Pancreas (tissue), 10 donors: ENCODE measurements at places on chromosomes 3 and 15. TPM values are rescaled to one million over a fixed set of nuclear protein-coding genes. Genes with fewer than 3 reads are reported as not detected.

Gene OPA1
- total RNA-seq = 23.3 TPM

Gene MAP1A
- total RNA-seq = 0.63 TPM

Gene LDHAL6B
- total RNA-seq = not detected

Gene GOLGB1
- total RNA-seq = 45.0 TPM

Gene SPATA12
- not detected for total RNA-seq

GRCh38 chr3:10291641-10292040 is 1.1 kb downstream of the GHRL start:
- DNase-seq = no peak

DNA sequence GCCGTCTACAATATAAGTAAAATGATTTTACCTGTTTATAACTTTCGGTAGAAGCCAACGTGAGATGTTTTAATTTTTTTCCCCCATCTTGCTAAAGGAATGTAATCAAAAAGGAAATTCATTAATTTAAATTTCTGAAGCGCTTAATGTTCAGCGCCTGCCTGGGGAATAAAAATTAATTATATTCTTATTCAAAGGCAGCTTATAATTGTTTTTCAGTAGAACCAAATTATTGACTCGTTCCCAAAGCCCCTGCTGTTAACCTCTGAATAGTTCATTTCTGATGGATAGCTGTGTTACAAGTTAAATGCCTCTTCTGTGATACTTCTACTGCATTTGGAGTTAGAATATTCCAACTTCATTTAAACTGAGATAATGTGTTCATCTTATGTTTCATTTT is 51.6 kb downstream of the ARMC8 start:
- no peak for DNase-seq

DNA sequence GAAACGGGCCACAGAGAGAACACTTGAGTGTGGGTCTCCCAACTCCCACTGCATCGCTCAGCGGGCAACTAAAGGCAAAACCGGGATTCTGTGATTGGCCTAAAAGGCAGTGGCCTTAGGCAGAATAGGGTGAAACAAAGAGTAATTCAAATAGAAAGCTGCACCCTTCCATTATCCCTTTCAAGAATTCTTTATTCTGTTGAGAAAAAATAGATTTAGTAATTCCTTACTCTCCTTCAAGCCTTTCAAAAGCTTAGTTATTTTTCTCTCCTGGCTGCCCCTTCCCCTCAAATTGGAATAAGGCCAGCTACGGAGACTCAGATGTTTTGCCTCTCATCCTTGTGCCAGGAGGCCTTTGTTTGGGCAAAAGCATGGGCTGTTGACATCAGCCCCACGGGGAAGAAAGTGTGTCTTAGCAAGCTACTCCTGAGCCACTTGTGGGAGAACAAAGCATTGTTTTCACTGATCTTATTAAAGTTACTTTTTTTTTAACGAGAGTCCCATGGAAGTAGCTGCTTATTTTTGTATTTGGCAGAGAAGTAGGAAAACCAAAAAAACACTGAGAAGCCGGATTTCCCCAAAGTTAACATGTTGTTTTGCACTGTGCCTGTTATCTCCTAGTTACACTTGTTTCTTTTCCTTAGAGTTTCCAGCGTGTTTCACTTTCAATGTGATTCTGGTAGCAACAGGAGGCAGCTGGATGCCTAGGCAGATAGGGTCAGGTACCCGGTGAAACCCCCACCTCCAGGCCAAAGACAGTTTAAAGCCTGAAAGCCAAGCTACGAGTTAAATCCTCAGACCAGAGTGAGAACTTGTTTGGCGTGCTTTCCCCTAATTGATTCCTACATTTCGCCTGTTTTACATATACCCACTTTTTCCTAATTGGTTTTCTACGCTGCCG is 2.2 kb downstream of the ST6GAL1 start:
- DNase-seq = no peak

DNA sequence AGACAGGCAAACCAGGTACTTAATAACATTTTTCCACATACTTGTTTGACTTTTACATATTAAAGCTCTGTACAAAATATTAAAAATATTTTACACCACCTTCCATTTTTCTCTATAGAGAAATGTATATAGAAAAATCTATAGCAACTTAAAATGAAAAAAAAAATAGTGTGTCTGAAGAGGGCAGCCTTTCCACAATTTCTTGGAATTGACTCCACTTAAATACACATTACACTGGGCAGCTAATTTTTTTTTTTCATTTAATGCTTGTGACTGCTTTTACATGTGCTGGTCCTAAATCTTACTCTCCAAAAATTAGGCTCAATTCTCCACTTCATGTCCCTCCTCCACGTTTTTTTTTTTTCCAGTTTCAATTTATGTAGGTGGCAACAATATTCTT is 427.0 kb upstream of the RBMS3 start:
- DNase-seq = no peak

GRCh38 chr3:123568034-123568433 is 16.8 kb downstream of the HACD2 start:
- no peak for DNase-seq

GRCh38 chr3:183428447-183429211 is at the start of gene MCF2L2:
Gene MCF2L2, minus strand, starts transcription at chr3:183428619. Its CDS starts 642 bp downstream, at chr3:183427977.
- peak; percentile 77 for DNase-seq

DNA sequence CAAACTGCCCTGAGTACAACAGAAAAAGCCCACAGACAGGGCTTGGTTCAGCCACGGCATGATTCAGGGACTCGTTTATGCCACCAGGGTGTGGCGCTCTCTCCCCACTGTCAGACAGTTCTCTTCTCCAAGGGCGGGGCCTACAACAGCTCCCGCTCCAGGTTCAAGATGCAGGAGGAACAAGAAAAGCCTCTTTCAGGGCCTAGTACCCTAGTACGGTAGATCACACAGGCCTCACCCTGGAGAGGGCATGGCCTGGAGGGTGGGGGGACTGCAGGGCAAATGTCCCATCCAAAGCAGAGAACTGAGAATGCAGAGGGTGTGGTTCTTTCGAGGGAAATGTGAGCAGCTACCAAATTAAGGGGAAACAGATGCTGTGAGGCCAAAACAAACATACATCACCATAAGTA is 12.0 kb downstream of the MESD start:
- DNase-seq = peak; percentile 67

DNA sequence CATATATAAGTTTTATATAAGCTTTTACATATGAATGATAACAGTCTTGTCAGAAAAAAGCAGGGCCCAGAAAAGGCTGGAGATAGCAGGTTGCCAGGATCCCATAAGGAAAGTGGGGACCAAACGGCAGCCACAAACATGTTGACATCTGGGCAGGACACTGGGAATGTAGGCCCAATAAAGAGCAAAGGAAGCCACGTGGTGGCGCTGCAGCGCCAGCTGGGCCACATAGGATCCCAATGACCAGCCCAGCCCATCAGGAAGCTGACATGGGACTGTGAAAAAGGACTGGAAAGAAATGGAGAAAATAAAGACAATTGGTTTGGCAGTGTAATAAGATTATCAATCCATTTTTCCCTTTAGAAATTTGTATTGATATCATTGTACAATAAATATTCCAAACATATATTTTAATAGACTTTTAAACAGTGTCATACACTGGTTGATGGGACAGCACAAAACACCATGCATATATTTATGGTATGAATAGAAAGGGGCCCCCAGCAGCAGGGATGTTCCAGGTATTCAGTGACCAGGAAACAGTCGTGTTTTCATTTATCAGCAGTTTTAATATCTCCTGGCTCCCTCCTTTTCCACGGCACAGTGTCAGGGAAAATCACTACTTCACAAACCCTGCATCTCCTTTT is 89.0 kb upstream of the STRIT1 start:
- DNase-seq = peak; percentile 88

DNA sequence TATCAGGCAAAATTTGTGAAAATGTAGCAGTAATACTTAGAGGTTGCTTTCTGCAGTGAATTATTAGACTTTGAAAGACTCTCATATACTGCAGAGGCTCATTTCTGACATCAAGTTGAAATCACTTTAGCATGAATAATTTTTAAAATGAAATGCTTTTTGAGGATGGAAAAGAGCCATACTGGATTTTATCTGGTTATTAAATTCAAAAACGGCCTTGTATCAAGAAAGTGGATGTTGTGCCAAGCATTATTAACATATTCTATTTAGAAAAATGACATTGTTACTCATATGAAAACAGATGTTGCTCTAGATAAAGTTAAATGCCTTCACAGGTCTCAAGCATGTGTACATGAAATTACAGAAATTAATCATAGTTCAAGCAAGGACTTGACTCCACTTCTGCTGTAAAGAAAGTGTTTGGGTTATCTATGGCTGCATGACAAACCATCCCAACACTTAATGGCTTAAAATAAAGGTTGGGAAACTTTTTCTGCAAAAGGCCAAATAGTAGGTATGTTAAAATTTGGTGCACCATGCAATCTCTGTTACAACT is 64.5 kb upstream of the ZNF280D start:
- no peak for DNase-seq

GRCh38 chr15:65423150-65423975 is 616 bp upstream of the IGDCC4 start:
- DNase-seq = no peak

DNA sequence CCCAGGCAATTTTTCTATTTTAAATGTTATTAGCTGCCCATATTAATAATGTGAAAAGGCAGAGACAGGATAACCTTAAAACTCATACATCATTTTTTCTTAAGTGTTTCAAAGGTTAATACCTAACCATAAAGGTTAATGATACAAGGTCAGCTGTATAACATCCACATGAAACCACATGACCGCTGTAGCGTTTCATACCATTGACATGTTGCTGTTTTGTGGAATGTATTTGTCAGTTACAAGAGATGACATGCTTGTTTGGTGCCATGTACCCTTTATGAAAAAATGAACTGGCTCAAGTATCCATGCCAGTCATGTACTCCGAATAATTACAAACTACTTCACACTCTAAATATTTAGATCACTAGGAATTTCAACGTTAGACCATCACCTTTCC is 207.4 kb downstream of the FMN1 start:
- no peak for DNase-seq

DNA sequence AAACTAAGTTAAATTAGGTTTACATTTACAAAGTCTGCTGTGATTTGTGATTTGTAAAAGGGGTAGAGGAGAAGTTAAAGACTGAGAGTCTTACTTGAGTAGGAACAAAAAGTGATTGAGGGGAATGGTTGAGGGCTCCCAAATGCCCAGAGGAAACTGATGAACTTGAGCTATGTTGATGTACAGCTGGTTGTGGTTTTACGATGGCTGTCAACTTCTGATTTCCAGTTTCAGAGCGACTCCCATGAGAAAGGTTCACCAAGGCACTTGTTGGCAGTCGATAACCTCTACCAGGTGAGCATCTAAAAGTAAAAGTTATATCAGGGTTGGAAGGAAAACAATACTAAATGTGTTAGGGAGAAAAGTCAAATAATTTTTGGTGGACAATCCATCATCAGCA is 91.0 kb downstream of the XRN1 start:
- DNase-seq = no peak
